ENCODE measurements at places on chromosomes 4 and X. TPM values are rescaled to one million over a fixed set of nuclear protein-coding genes. Genes with fewer than 3 reads are reported as not detected.

DNA sequence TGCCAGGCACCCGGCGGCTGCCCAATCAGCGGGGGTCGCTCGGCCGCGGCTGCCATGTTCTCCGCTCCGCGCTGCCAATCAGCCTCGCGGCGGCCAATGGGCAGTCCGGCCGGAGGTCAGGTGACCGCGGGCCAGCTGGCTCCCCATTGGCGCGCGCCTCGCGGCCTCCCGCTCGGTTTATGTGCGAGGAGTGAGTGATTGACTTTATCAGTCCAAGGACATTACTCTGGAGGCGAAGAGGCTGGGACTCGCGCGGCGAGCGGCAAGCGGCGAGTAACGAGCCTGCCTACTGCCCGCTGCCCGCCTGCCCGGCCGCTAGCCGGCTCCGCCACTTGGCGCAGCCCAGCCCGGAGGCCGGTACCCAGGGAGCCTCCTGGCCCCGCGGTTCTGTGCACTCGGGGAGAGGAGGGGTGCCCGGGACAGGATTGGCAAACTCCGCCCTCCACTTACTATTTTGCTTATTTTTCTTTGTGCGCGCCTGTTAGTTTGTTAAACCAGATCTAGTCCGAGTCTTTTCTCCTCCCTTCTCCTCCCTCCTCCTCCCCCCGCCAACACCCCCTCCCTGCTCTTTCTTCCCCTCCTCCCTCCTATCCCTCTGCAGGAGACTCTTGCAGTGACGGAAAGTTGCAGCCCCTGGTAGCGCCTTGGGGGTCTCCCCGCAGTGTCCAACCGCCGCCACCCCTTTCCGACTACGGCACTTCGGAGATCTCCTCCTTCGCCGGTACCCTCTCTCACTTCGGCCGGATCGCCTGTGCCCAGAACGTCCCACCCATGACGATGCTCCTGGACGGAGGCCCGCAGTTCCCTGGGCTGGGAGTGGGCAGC is at the start of gene ZIC3:
Gene ZIC3 (plus strand): TSS at position 207 of the 825 bp plus-strand sequence. CDS start 565 bp downstream, at position 772.
- no peaks in the 10 kb centered on the region for H3K36me3 ChIP-seq
- peak within 1 kb of the TSS; percentile 52 for H3K4me3 ChIP-seq
- H3K27me3 ChIP-seq: peaks cover 93% of the 10 kb centered on the region
- DNase-seq: peak; percentile 69
- no peaks in the 10 kb centered on the region for H3K4me1 ChIP-seq
- no peak within 1 kb of the TSS for H3K27ac ChIP-seq

DNA sequence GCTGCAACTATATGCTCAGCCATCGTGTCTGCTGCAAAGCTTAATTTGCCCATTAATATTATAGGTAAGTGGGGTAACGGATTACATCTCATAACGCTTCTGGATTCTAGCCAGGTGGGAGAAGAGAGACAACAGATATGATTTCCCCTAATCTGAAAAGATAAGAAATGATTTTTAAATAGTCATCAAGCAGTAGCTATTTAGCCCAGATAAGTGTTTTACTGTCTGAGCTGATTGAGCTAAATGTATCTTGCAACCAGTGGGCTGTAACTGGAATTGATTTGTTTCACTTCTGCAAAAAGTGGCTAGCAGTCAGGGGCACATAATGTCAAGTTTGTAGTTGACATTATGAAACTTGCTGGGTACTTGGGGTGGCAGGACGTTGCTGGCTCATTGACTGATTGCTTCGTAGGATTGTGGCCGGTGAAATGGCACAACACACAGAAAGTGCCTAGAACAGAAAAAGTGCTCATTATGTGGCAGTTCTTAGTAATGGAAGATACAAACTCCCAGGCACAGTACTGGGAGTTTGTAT is 18.5 kb downstream of the LAP3 start:
- H3K4me1 ChIP-seq: no peaks in the 10 kb centered on the region
- H3K27ac ChIP-seq: no peak overlapping the region
- H3K4me3 ChIP-seq: no peak overlapping the region
- DNase-seq: no peak

The STATH gene
- total RNA-seq: not detected

The SLIT2 gene
- total RNA-seq: 6.0 TPM

DNA sequence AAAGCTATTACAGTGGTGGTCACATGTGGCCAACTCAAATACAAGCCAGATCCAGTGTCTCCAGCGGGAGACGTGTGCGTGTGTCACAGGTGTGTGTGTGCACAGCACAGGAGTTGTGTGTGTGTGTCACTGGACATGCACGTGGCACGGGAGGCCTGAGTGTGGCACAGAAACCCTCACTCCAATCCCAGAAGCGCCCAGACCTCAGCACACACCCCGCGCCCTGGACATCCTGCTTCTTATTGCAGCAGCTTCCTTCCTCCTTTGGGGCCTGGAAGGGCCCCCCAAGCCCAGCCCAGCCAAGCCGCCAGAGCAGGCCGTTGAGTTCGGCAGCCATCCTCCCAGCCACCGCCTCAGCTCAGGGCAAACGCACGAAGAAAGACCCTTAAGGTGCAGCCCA is 37.9 kb downstream of the ACOX3 start:
- peak; percentile 66 for DNase-seq
- peaks cover 7% of the 10 kb centered on the region for H3K4me1 ChIP-seq
- no peak overlapping the region for H3K4me3 ChIP-seq
- no peaks in the 10 kb centered on the region for H3K27me3 ChIP-seq
- H3K36me3 ChIP-seq: peaks cover 65% of the 10 kb centered on the region
- H3K27ac ChIP-seq: peak overlapping the region; percentile 85

DNA sequence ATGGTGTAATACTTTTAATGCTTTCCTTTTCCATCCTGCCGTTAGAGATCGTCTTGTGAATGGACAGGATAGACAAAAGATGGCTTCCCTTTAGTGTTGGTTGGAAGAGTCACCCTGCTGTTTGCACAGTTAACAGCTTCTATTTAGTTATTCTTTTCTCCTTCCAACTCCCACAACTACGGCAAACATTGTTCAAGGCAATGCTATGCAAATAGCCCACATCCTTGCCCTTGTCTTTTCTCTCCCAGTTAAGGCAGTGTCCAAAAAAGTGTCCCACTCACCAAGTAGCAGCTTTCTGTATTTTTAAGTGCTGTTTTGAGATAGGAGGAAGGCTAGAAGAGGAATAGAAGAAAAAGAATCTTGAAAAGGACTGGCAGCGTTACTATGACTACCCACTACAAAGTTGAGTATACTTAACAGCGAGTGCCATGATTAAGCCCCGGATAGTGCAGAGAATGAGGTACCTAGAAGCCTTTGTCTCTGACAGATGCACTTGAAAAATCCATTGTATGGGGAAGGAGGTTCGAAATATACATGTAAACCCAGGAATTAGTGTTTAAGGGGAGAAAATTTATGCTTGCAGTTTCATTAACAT is 12.1 kb upstream of the RUFY3 start:
- H3K4me3 ChIP-seq: no peak overlapping the region
- H3K27ac ChIP-seq: no peak overlapping the region
- H3K27me3 ChIP-seq: no peaks in the 10 kb centered on the region
- H3K4me1 ChIP-seq: peaks cover 18% of the 10 kb centered on the region

- H3K36me3 ChIP-seq: no peaks in the 10 kb centered on the region
- peak overlapping the region; percentile 32 for H3K4me3 ChIP-seq
- H3K27me3 ChIP-seq: no peaks in the 10 kb centered on the region
- peak overlapping the region; percentile 49 for H3K27ac ChIP-seq
Measured at GRCh38 chr4:1200425-1201035, 28.1 kb upstream of the SPON2 start.

DNA sequence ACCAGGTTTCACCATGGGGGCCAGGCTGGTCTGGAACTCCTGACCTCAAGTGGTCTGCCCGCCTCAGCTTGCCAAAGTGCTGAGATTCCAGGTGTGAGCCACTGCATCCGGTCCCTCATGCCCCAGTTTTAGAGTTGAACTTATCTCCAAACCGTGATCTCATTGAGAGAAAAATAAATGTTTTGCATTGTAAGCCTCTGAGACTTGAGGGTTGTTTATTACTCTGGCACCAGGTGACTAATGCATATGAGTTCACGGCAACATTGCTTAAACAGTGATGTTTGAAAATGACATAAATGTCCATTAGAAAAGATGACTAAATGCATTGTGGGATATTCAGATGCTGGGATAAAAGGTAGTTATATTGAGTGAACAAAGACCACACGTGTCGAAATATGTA is 22.9 kb upstream of the FAT1 start:
- H3K4me3 ChIP-seq: no peak overlapping the region
- H3K27me3 ChIP-seq: no peaks in the 10 kb centered on the region
- no peaks in the 10 kb centered on the region for H3K4me1 ChIP-seq
- no peaks in the 10 kb centered on the region for H3K36me3 ChIP-seq
- DNase-seq: no peak

DNA sequence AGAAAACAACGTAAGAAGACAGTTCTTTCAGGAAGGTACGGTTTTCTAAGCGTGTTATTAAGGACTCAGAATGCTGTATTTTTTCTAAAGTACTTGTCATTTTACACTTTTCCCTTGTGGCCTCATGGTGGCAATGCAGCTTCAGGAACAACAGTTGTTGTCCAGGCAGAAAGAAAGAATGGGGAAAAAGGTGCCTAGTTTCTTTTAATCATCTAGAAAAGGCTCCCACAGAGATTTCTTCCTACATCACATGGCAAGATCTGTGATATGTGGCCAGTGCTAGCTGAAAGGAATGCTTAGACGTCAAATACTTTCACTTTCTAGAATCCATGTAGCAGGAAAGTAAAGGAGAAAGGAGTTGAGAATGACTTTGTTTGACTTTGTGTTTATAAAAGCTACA is 49.0 kb upstream of the TRAM1L1 start:
- H3K4me1 ChIP-seq: no peaks in the 10 kb centered on the region
- no peak overlapping the region for H3K4me3 ChIP-seq
- no peak for DNase-seq
- H3K27ac ChIP-seq: no peak overlapping the region
- H3K27me3 ChIP-seq: no peaks in the 10 kb centered on the region

The ADH1A gene
- total RNA-seq: not detected

- peak within 1 kb of the TSS; percentile 79 for H3K27ac ChIP-seq
- no peaks in the 10 kb centered on the region for H3K27me3 ChIP-seq
- H3K4me1 ChIP-seq: no peaks in the 10 kb centered on the region
- H3K4me3 ChIP-seq: peak within 1 kb of the TSS; percentile 26
- H3K36me3 ChIP-seq: no peaks in the 10 kb centered on the region
- peak; percentile 80 for DNase-seq
Measured at GRCh38 chrX:91434351-91435168, at the start of gene PABPC5. Gene PABPC5, plus strand, starts transcription at chrX:91434839. Its CDS starts 739 bp downstream, at chrX:91435578.

The OTUD6A gene
- not detected for total RNA-seq

GRCh38 chrX:25544641-25545040 is 528.9 kb upstream of the ARX start:
- no peak overlapping the region for H3K27ac ChIP-seq
- no peak overlapping the region for H3K4me3 ChIP-seq
- no peaks in the 10 kb centered on the region for H3K36me3 ChIP-seq
- H3K27me3 ChIP-seq: no peaks in the 10 kb centered on the region

DNA sequence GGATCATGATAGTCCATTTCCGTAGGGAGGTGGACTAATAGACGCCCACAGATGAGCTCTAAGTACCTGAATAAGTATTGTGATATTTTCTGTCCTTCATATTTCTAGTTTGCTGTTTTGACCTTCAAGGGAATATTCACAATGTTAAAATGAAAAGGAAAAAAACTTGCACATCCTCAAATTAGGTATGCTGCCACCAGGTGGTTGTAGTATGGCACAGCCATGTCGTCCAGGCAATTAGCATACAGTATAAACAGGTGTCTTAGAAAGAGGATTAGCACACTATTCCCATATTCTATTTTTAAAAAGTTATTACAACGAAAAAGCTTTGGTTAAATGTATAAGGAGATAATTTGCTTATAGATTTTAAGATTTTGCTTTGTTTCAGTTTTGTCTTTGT is 802.0 kb downstream of the RPA4 start:
- no peaks in the 10 kb centered on the region for H3K36me3 ChIP-seq
- no peaks in the 10 kb centered on the region for H3K27me3 ChIP-seq
- no peak overlapping the region for H3K4me3 ChIP-seq
- DNase-seq: no peak

DNA sequence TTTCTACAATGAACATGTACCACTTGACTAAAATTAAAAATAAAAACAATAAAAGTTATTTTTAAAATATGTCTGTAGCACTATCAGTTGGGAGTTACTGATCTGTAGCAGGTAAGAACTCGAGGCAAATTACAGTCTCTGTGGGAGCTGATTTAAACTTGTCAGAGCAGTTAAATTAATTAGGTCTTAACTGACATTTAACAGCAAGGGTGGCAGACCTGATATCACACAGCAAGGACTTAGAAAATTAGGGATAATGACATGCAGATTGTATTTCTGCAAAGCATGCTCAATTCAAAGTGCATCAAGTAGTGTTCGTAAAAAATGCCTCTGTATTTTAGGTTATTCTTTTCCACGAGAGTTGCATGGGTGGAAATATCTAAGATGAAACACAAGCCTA is 208.9 kb downstream of the SPATA18 start:
- H3K36me3 ChIP-seq: no peaks in the 10 kb centered on the region
- H3K27ac ChIP-seq: no peak overlapping the region
- DNase-seq: no peak
- H3K4me3 ChIP-seq: no peak overlapping the region
- H3K4me1 ChIP-seq: no peaks in the 10 kb centered on the region

The GYPB gene
- not detected for total RNA-seq

DNA sequence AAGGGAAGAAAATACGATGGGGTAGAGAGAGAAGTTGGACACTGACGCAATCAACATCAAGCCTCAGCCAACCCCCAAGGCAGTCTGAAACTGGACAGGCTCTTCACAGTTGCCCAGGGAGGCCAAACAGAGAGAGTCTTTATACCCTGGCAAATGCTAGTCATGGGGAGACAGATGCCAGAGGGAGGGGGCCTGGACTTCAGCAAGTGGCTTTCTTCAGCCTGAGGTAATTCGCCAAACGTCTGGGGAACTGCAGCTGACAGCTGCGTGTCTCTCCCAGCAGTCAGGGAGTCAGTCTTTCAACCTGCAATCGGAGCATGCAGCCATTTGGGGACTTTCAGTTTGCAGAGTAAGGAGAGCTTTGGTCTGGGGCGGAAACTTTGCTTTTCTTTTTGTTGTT is 521.6 kb downstream of the TRIML1 start:
- no peak for DNase-seq
- no peak overlapping the region for H3K27ac ChIP-seq
- no peaks in the 10 kb centered on the region for H3K27me3 ChIP-seq
- no peak overlapping the region for H3K4me3 ChIP-seq
- H3K36me3 ChIP-seq: no peaks in the 10 kb centered on the region

DNA sequence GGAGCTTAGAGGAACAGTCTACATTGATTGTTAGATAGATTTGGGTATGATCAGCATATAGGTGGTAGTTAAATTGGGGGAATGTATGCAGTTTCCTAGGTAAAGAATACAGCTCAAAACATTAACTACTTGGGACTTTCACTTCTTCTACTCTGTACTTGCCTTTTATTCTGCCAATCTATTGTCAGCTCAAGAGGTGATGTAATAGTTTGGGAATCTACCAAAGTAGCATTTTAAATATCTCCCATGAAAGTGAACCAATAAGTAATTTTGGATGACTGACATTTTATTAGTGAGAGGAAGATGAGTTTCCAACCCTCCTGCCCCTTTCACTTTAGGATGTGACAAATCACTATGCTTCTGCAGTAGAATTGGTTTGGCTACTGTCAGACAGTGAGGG is 43.4 kb downstream of the NUDT6 start:
- H3K27me3 ChIP-seq: no peaks in the 10 kb centered on the region
- no peak overlapping the region for H3K27ac ChIP-seq
- DNase-seq: no peak
- H3K4me1 ChIP-seq: no peaks in the 10 kb centered on the region

- no peak overlapping the region for H3K4me3 ChIP-seq
- H3K4me1 ChIP-seq: no peaks in the 10 kb centered on the region
- no peaks in the 10 kb centered on the region for H3K27me3 ChIP-seq
- DNase-seq: peak; percentile 20
Measured at GRCh38 chrX:3697701-3698279, 15.7 kb downstream of the PRKX start.

GRCh38 chrX:1397001-1397400 is 5.1 kb upstream of the SLC25A6 start:
- H3K27ac ChIP-seq: no peak overlapping the region
- H3K4me3 ChIP-seq: no peak overlapping the region
- H3K36me3 ChIP-seq: peaks cover 37% of the 10 kb centered on the region
- peaks cover 10% of the 10 kb centered on the region for H3K4me1 ChIP-seq
- H3K27me3 ChIP-seq: no peaks in the 10 kb centered on the region
